ENCODE measurements at places on chromosomes 6 and 20.

DNA sequence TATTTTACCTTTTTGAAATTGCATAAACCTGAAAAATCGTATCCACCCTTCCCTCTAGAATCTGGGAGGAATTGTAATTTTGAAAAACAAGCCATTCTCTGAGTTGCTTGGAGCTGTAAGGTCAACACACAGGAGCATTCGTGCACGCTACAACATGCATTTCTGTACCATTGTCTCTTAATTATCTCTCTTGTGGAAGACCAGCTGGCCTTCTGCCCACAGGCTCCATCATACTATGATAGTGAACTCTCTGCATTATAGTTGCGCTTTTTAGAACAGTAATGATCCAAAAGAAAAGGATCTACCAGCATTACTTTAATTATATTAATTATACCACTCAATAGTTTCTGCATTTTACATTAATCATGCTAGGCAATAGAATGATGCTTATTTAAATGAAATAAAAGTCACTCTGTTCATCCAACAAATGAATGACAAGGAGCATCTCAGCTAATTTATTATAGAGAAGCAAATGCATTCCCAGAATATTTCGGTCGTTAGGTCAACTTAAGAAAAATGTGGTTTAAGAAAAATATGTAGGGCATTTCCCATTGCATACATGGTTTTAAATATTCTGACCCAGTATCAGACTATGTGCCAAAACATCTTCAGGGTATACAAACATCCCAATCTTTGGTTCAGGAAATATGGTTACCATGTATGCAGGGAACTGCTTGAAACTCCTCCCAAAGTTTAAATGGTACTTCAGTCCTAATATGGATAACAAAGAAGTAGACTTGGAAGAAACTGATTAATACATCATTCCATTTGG, 263.5 kb downstream of the TFAP2A start:
- DNase-seq, result no peak

- no peak for DNase-seq
Measured at GRCh38 chr6:21332077-21332476, 261.5 kb upstream of the SOX4 start.

GRCh38 chr6:139917951-139918630, 543.6 kb upstream of the CITED2 start:
- DNase-seq, result no peak

GRCh38 chr20:59668926-59669850, 64.8 kb downstream of the PHACTR3 start:
- no peak for DNase-seq

DNA sequence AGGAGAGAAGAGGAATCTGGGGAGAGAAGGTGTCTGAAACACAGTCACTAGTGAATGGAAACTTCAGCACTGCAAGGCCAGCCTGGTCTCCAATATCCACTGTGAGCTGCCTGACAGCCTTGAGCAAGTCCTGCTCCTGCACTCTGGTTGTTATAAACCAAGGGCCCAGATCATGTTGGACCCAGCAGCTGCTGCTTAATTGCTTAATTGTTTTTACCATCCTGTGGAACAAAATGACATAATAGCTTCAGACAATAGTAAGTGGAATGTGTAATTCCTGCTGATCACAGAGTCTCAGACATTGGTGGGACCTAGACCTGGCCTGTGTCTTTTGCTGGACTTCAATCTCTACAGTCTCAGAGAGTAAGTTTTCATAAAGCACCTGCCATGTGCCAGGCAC, 833.7 kb downstream of the TFAP2A start:
- no peak for DNase-seq

DNA sequence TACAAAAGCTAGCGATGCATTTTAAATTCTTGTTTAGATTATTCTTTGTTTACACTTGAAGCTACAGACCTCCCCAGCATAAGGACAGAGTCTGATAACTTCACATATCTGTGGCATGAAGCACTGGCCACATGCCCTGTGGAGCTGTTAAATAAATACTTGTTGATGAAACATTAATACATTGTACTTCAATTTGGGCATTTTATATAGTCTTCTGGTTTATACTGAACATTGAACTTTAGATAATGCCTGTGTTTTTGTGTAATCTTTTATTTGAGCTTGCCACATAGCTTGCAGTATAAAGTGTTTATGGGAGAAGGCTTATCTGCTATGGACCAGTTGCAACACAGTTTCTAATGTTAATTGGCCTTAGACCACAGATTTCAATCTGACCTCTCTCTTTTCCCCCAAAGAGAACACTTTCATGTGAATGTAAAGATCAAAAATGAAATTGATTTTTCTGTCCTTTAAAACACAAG, 48.2 kb downstream of the FRK start:
- no peak for DNase-seq
